AG10803 (cell line): ENCODE measurements at places on chromosomes 1 and 21.
A peak's percentile ranks its signal among the peaks of the same experiment; 100 is the strongest.

- no peak for DNase-seq
These were observed 12.5 kb downstream of the QSOX1 start for GRCh38 chr1:180167021-180167701.

- DNase-seq = no peak
These were observed 8.4 kb upstream of the PEX19 start for GRCh38 chr1:160293020-160293968.

GRCh38 chr1:208107425-208108212, 136.6 kb downstream of the PLXNA2 start:
- peak; percentile 61 for DNase-seq

- no peak for DNase-seq
These were observed 7.3 kb upstream of the SIM2 start for GRCh38 chr21:36691555-36692041.

DNA sequence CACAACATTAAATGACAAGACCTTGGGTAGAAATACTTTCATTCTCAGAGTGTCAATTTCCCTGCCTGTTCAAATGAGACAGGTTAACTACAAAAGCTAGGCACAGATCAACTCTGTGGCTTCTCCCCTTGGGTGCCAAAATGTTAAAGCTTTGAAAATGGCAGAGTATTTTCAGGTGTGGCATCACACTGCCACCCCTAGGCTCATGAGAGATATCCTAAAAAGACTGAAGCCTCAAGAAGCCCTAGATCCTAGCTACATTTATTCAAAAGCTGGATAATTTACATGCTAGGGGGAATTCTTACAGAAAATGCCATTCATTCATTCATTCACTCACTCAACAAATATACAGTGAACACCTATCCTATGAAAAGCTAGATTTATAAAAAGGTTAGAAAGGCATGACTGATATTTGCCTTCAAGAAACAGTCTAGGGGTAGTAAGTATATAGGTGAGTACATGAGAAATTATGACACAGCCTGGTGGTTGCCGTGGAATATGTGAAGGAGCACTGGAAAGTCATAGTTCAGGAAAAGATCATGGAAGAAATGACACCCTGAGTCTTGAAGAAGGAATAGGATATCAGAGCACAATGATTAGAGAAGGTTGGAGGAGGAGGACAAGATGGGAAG, 15.9 kb upstream of the RAB4A start:
- DNase-seq = peak; percentile 17

- DNase-seq = no peak
These were observed 38.2 kb downstream of the URB2 start for GRCh38 chr1:229664133-229664689.

DNA sequence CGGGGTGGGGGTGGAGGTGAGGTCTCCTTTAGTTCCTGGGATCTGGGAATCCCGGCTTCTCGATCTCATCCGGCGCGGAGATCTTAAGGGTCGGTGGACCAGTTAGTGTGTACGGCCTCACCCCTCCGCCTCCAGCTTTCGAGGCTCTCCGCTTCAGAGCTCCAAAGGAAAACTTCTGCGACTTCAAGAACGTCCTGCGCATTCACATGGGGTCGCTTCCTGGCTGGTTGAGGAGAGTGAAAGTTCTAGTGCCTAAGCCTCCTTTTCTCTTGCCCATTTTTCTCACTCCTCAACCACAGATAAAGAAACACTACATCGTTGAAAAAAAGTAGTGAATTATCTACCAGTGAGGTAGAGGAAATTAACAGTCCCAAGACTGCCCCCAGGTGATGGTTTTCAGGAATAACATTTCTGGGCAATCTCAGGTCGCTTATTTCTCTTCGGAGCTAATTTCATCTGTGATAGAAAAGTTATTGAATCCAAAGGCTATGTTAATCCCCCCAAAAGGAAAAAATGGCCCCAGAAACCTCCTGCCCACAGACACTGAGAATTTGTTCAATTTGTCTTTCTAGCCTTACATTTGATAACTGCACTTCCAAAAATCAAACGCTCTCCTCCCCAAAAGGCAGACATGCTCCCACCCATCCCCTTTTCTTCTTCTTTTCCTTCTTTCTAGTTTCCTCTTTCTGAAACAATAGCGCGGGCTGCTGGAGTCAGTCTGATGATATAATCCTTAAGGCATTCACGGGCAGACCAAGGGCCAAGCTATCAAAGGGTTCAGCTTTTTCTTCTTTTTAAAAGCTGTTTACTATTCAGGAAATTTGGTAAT, 20.6 kb upstream of the TBX15 start:
- DNase-seq = peak; percentile 65

GRCh38 chr1:227774821-227775661, 39.8 kb downstream of the SNAP47 start:
- DNase-seq = peak; percentile 83

DNA sequence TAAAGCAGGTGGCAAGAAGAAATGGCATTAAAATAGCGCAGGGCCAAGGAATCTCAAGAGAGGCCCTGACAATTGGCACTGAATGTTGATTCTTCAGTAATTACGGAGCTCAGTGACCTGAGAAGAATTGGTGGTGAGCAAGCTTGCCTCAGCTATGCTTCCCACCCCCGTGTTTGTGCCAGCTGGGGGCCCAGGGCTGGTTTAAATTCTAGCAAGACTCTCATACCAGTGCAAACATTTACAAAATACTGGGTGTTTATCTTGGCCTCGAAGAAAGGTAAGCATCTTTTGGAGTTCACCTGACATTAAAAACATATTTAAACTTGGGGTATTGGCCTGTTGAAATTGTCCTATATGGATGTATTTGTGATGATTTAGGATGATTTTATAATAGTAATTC, 296.7 kb upstream of the USP25 start:
- DNase-seq = no peak

- peak; percentile 83 for DNase-seq
These were observed 278.8 kb downstream of the ASTN1 start for GRCh38 chr1:176885751-176886150.

GRCh38 chr1:27299385-27300271, 22.3 kb upstream of the TMEM222 start:
- peak; percentile 100 for DNase-seq

DNA sequence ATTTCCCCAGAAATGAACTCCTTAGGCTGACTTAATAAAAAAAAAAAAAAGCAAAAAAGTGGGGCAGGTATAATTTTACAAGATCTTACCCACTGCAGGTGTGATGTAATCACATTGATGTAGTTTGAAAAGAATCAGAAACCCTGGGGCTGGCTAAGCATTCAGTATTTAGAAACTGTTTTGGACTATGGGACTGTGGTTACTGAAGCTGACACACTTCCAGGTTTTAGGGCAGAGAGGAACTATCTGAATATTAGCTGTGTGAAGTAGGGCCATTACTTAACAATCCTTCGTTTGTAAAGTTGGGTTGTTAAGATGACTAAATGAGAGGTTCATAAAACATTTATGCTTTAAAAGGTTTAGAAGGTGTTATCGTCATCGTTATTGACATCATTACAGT, 165.3 kb downstream of the FASLG start:
- peak; percentile 74 for DNase-seq

GRCh38 chr21:40902299-40902698, 55.3 kb upstream of the DSCAM start:
- DNase-seq = no peak

GRCh38 chr1:156096640-156097391, 14.6 kb upstream of the MEX3A start:
- peak; percentile 81 for DNase-seq

DNA sequence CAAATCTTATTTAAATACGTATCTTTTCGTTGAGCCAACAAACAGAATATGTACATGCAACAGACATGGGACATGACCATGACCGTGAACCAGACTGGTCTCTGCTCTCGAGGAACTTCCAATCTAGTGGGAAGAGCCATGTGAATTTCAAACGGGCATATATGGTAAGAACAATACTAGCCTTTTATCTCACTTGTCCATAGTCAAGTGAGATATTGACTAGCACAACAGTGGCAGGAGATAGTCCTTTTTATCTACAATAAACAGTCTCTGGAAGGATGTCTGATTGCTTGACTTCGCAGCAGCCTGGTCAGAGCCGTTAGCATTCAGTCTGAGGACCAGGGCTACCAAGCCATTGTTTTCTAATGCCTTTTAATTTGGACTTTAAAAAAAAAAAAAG, 12.6 kb upstream of the PLA2G2C start:
- DNase-seq = no peak

DNA sequence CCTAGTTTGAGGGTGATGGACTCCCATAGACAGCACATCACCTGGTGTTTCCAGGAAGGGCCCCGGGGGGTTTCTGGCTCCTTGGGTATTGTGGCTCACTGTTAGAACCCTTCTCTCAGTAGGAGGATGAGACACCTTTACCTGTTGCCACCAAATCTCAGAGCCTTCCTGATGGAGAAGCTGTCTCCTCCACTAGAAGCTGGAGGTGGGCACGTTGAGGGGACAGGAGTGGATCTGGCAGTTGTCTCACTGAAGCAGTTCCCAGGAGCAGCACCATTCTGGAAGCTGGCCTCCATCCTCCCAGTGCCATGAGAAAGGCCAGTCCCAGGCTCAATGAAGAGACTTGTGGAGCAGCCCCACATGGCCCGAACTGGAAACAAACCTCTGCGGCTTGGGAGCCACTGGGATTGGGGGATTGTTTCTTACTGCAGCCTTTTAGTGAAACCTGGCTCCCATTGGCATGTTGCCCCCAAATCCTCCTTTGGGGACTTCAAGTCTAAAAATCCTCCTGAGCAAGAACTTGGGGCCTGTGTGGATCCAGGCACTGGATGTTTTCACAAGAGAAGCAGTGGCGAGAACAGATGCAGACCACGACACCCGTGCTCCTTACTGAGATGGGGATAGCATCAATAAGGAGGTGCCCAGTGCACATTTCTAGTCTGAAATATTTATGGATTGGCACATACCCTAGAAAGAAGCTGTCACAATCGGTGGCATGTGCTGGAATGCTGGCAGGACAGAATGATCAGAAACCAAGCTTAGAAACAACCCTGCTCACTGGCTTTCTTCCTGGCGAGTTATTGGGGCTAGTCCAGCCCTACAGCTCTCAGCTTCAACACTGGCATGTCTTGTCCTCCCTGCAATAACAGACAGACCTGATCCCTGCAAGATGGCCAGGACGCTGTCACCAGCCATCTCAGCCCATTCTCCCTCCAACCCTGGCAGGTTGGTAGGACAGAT, 223.7 kb upstream of the AJAP1 start:
- DNase-seq = no peak

DNA sequence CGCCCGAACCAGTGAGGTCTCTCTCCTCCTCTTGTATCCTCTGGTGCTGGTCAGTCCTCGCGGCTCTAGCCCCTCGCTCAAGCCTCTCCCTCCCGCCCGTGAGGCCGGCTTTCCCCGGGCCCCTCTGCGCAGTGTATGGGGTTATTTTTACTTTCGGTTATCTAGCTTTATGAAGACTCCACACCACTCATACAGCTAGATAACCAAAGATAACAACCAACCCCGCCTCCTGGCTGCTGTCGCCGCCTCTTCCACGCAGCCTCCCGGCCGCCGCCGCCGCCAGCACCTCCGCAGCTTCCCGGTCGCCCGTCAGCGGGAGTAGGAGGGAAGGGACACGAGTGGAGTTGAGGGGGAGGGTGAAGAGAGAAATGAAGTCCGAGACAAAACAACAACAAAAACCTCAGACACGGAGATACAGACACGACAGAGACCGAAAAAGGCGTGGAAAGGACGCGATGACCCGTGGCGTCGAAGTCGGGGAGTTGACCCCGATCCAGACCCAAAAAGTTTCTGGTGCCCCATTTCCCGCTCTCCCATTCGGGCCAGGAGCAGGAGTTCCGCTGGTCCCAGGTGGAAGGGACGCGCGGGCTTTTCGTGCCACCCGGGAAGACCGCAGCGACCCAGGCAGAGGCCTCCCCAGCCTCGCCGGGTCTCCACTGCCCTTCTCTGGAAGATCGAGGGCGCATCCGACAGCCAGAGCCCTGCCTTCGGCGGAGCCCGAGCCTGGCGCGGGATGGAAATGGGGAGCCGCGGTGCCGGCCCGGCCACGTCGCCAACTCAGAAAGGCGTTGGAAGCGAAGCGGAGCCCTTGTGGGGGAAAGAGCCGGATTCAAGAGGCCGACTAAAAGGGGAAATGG, 51.4 kb downstream of the RHBG start:
- DNase-seq = no peak

DNA sequence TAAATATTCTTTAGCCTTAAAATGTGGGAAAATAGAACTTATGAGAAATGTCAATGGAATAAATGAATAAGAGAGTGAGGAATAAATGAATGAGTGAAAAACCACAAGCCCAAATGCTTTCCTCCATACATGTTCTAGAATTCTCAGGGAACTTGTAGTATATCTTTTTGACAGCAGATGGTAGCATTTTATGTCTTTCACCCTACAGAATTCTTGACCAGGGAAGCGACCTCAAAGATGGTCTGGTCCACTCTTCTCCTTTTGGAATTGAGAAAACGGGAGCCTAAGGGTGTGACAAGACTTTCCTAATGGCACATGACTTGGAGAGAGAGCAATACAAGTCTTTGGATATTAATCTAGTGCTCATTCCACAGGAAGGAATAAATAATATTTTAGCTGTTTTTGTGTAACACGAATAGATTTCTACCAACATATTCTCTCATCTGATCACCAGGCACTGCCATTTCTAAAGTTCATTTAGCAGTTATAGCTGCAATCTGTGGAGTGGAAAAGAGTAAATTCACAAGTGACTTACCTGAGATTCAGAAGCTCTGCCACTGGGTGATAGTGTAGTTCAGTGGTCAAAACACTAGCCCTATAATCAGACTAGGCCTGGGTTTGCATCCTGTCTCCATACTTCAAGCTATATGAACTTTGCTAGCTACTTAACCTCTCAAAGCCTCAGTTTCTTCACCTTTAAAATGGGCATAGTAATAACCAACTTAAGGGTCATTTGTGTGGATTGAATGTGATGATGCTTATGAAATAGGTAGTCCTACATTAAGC, 15.0 kb upstream of the F5 start:
- DNase-seq = peak; percentile 16

- no peak for DNase-seq
These were observed 472.0 kb upstream of the CHRM3 start for GRCh38 chr1:238914346-238914745.

DNA sequence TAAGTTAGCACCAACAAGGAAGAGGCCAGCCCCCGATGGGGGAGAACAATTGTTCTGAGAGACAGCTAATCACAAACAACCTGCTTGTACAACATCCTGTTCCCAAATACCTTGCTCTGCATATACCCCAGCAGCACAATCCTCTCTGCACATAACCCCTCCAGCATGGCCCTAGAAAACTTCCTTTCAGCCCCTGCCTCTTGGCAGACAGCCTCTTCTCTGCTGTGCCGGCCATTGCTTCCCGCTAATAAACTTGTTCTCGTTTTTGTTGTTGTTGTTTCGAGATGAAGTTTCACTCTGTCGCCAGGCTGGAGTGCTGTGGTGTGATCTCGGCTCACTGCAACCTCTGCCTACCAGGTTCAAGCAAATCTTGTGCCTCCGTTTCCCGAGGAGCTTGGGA, 392.7 kb downstream of the SMYD3 start:
- no peak for DNase-seq

GRCh38 chr1:164559342-164560051, 513 bp downstream of the PBX1 start:
- no peak for DNase-seq

DNA sequence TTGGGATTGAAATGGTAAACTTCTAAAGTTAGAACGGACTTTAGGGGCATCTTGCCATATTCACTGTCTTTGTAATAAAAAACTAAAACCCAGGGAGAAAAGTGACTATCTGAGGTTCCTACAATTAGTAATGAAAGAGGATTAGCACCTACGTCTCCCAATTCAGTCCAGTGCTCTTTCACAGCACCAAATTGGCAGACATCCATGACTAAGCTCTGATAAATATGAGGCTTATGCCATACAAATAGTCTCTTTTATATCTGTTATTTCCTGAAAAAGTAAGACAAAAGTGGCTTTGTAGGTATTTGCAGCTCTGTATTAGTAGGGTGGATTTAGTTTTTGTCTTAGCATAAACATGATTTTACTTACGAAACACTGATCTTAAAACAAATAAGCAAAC, 315.0 kb upstream of the NRIP1 start:
- no peak for DNase-seq
